T-cell (primary cell): ENCODE measurements at places on chromosomes 12 and 14.

GRCh38 chr12:52682938-52683574 is 2.8 kb upstream of the KRT1 start:
- peaks cover 11% of the 10 kb centered on the region for H3K27me3 ChIP-seq
- no peak for DNase-seq
- no peak overlapping the region for H3K27ac ChIP-seq

DNA sequence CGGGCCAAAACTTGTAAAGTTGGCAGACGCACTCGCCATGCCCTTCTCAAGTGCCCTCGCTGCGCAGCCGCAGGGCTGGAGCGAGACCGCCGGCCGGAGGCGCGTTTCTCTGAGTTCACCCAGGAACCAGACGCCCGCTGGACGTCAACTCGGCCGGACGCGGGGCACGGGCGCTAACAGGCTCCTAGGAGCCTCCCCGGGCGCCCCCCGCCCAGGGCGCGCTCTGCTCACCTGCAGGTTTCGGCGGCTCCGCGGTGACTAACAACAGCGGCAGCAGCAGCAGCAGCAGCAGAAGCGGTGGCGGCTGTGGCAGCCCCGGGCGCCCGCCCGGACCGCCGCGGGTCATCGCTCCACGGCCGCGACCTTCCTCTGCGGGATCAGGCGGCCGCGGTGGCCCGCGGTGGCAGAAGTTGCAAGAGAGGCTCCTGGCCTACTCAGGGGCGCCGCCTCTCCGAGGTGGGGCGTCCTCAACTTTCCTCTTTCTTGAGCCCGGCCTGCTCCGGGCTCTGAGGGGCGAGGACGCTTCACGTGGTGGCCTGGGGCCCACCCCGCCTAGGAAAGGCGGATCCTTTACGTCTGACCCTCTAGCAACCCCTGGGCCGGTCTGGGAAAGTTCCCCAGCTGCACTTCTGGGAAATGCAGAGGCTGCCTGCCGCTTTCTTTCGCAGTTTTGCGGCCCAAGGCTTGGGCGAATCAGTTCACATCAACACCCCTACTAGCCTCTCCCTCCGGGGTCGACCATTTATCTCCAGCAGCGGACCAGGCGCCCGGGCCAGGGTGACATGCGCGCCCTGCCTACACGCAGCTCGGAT is at the start of gene PLBD1:
TSS of gene PLBD1 (minus strand) at position 533 of the 812 bp plus-strand sequence. CDS start at position 346, 187 bp downstream.
- no peak within 1 kb of the TSS for H3K4me3 ChIP-seq
- no peak within 1 kb of the TSS for H3K27ac ChIP-seq

DNA sequence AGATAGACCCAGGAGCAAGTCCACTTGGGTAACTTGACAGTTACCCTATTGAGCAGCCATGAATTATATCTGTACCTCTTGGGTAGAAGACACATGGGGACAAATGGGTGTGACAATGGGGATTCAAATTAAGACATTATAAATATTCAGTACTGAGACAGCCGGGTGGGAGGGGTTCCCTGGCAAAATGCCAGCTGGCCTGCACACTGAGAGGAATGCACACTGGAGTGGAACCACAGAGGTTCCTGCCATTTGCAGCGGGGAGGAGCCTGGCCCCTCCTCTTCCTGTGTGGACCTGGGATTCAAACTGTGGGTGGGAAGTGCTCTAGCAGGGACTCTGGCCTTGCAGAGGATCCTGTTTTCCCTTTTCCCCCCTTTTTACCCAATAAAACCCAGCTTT is 118.7 kb upstream of the CDKN3 start:
- no peaks in the 10 kb centered on the region for H3K4me1 ChIP-seq
- no peaks in the 10 kb centered on the region for H3K27me3 ChIP-seq
- H3K36me3 ChIP-seq, result no peaks in the 10 kb centered on the region
- no peak overlapping the region for H3K27ac ChIP-seq
- H3K4me3 ChIP-seq, result no peak overlapping the region

GRCh38 chr12:130916241-130916911 is 37.3 kb upstream of the ADGRD1 start:
- DNase-seq, result no peak
- H3K4me3 ChIP-seq, result no peak overlapping the region
- H3K36me3 ChIP-seq, result no peaks in the 10 kb centered on the region
- H3K27me3 ChIP-seq, result peaks cover 43% of the 10 kb centered on the region

DNA sequence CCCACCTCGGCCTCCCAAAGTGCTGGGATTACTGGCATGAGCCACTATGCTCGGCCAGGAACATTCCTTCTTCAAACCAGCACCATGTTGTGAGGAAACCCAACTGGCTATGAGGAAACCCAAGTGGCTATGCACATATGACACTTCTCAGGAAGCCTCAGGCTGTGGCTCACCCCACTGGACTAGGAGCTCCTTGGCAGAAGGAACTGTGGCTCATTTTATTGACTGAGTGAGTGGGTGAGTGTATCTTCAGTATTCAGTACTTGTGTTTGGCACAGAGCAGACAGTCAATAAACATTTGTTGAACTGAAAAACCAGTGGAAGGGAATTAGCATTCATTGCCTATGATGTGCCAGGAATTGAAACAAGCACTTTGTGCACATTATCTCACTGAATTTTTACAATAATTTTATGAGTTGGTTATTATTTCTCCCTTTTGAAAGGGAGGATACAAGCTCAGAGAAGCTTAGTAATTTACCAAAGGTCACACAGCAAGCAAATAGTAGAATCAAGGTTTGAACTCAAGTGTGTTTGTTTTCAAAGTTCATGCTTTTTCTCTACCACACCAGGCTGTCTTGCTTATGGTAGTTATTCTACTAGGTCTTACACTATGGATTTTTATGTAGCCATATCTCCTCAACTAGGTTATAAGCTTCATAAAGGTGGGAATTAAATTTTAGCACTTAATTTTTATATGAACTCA is 121.6 kb downstream of the VEZT start:
- H3K4me1 ChIP-seq, result no peaks in the 10 kb centered on the region
- DNase-seq, result no peak
- no peak overlapping the region for H3K27ac ChIP-seq
- H3K36me3 ChIP-seq, result no peaks in the 10 kb centered on the region
- H3K4me3 ChIP-seq, result no peak overlapping the region

GRCh38 chr12:131860472-131861260 is 32.5 kb downstream of the MMP17 start:
- H3K36me3 ChIP-seq, result no peaks in the 10 kb centered on the region
- H3K4me3 ChIP-seq, result no peak overlapping the region
- H3K27me3 ChIP-seq, result peaks cover 29% of the 10 kb centered on the region
- peak; percentile 19 for DNase-seq
- peak overlapping the region; percentile 12 for H3K27ac ChIP-seq

GRCh38 chr12:128813883-128814282 is 9.9 kb downstream of the SLC15A4 start:
- no peaks in the 10 kb centered on the region for H3K27me3 ChIP-seq
- H3K27ac ChIP-seq, result peak overlapping the region; percentile 52
- DNase-seq, result no peak

- no peaks in the 10 kb centered on the region for H3K27me3 ChIP-seq
- H3K36me3 ChIP-seq, result no peaks in the 10 kb centered on the region
- H3K27ac ChIP-seq, result no peak overlapping the region
- no peak for DNase-seq
- no peaks in the 10 kb centered on the region for H3K4me1 ChIP-seq
- H3K4me3 ChIP-seq, result no peak overlapping the region
Observed at GRCh38 chr12:103334466-103334865, 161.3 kb downstream of the C12orf42 start.

- no peaks in the 10 kb centered on the region for H3K27me3 ChIP-seq
- DNase-seq, result no peak
- H3K27ac ChIP-seq, result no peak overlapping the region
- H3K4me3 ChIP-seq, result no peak overlapping the region
- no peaks in the 10 kb centered on the region for H3K4me1 ChIP-seq
Observed at GRCh38 chr12:108789546-108789945, 58.2 kb upstream of the CORO1C start.

GRCh38 chr14:32255789-32256188 is 52.7 kb upstream of the RNU6-8 start:
- H3K27me3 ChIP-seq, result no peaks in the 10 kb centered on the region
- H3K27ac ChIP-seq, result no peak overlapping the region
- no peak for DNase-seq

DNA sequence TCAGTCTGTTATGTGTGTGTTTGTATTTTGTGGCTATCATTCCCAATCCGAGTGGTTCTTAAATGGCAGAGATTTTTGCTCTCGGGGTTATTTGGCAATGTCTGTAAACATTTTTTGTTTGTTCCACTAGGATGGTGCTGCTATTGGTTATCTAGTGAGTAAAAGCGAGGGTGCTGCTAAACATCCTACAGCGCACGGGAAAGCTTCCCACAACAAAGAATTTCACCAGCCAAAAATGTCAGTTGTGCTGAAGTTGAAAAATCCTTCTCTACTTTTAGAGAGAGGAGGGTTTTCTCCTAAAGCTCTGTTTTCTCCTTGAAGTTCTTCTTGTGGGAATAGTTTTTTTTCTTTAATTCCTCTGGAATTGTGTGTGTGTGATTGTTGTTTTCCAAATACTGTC is 2.4 kb downstream of the EXD2 start:
- peaks cover 10% of the 10 kb centered on the region for H3K4me1 ChIP-seq
- no peak for DNase-seq
- no peaks in the 10 kb centered on the region for H3K36me3 ChIP-seq

DNA sequence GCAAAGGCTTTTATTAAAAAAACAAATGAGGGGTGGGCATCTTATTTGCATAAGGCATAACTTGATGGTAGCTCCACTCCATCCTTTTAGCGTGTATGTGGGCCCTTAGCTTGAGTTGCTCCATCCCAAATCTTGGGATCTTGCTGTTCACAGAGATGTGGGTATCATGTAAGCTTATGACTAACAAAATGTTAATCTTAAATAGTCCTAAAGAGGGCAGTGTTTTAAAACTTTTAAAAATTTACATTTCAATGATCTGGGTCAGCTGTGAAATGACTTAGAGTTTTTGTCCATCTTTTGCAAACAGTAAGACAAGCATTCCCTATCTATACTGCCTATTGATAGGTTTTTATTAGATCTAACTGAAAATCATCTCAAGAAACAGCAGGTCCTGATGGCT is 86.0 kb downstream of the SLCO1A2 start:
- H3K27me3 ChIP-seq, result no peaks in the 10 kb centered on the region
- H3K27ac ChIP-seq, result no peak overlapping the region
- peak; percentile 1 for DNase-seq
- H3K4me1 ChIP-seq, result no peaks in the 10 kb centered on the region
- H3K36me3 ChIP-seq, result no peaks in the 10 kb centered on the region

DNA sequence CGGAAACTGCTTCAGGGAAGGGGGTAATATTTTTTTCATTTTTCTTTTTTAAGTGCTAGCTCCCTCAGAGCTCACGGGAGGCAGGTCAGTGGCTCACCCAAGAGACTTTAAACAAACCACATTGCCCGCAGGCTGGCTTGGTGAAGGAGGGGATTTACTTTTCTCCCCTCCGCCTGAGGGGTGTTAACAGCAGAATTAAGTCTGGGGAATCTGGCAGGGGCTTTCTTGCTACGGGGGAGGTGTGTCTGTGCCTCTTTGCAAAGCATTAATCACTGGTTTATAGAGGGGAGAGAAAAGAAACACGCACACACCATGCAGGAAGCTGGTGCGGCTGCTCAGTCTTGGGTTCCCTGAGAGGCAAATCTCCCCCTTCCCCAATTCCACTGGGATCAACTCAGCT is 26.2 kb upstream of the TBX3 start:
- DNase-seq, result no peak
- no peaks in the 10 kb centered on the region for H3K4me1 ChIP-seq
- no peaks in the 10 kb centered on the region for H3K27me3 ChIP-seq
- H3K27ac ChIP-seq, result no peak overlapping the region
- no peak overlapping the region for H3K4me3 ChIP-seq

- DNase-seq, result no peak
- H3K27ac ChIP-seq, result no peak within 1 kb of the TSS
- H3K36me3 ChIP-seq, result no peaks in the 10 kb centered on the region
- H3K4me3 ChIP-seq, result no peak within 1 kb of the TSS
- H3K27me3 ChIP-seq, result no peaks in the 10 kb centered on the region
Observed at GRCh38 chr12:54648265-54648664, at the start of gene DCD. DCD (minus strand) TSS chr12:54648365; CDS start chr12:54648303, 62 bp downstream.

GRCh38 chr12:88238406-88238805 is 96.3 kb downstream of the TMTC3 start:
- H3K4me3 ChIP-seq, result no peak overlapping the region
- no peaks in the 10 kb centered on the region for H3K4me1 ChIP-seq
- H3K27me3 ChIP-seq, result no peaks in the 10 kb centered on the region
- H3K27ac ChIP-seq, result no peak overlapping the region
- no peaks in the 10 kb centered on the region for H3K36me3 ChIP-seq
- no peak for DNase-seq

GRCh38 chr12:112216223-112216622 is 90.9 kb downstream of the TRAFD1 start:
- H3K36me3 ChIP-seq, result peaks cover 38% of the 10 kb centered on the region
- H3K4me1 ChIP-seq, result no peaks in the 10 kb centered on the region
- H3K27me3 ChIP-seq, result no peaks in the 10 kb centered on the region
- no peak overlapping the region for H3K4me3 ChIP-seq
- no peak overlapping the region for H3K27ac ChIP-seq

GRCh38 chr14:61476754-61477410 is 155.5 kb downstream of the PRKCH start:
- peaks cover 41% of the 10 kb centered on the region for H3K36me3 ChIP-seq
- H3K4me3 ChIP-seq, result peak overlapping the region; percentile 15
- peak overlapping the region; percentile 99 for H3K27ac ChIP-seq
- DNase-seq, result peak; percentile 67

GRCh38 chr12:122887819-122888212 is 8.1 kb downstream of the VPS37B start:
- H3K4me3 ChIP-seq, result no peak overlapping the region
- H3K27me3 ChIP-seq, result no peaks in the 10 kb centered on the region
- DNase-seq, result no peak
- peak overlapping the region; percentile 78 for H3K27ac ChIP-seq

DNA sequence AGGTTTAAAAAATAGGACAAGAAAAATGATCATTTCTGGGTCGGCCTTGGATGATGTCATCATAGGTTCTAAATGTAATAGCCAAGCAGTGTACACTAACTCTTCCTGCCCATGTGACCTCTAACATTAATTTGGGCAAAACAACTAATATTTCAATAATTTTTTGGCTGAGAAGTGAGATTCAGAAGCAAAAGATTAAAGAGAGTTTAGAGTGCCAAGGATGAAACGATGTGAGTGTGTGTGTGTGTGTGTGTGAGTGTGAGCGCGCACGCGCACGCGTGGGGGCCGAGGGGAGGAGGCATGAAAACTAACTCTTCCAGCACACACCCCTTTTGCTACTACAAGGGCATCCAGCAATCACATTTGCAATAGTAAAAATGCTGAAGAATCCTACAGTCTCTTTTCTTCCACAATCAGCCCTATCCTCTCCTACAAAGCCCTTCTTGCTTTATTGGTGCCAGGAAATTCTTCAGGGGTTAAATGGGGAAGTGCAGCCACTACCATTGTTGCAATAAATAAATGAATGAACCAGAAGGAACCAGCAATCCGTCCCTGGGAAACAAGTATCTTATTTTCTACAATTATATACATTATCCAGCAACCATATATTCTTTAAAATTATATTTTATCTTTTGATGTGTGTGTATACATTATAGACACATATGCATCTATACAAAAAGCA is 52.9 kb downstream of the PEBP1 start:
- H3K27ac ChIP-seq, result no peak overlapping the region
- no peaks in the 10 kb centered on the region for H3K27me3 ChIP-seq
- no peak overlapping the region for H3K4me3 ChIP-seq
- no peak for DNase-seq
